ENCODE measurements at places on chromosomes 1 and 21.

GRCh38 chr1:217929213-217929885 is 298.2 kb downstream of the SPATA17 start:
- no peak for DNase-seq

- no peak for DNase-seq
Measured at GRCh38 chr1:33269621-33270020, 13.3 kb downstream of the ZNF362 start.

- no peak for DNase-seq
Measured at GRCh38 chr1:110756506-110756905, 81.8 kb upstream of the KCNA3 start.

- DNase-seq, result no peak
Measured at GRCh38 chr1:94239051-94239450, 1.7 kb upstream of the ARHGAP29 start.

- no peak for DNase-seq
Measured at GRCh38 chr1:149843431-149844041, 55.8 kb upstream of the BOLA1 start.

- DNase-seq, result no peak
Measured at GRCh38 chr1:214848101-214848500, 234.4 kb upstream of the KCNK2 start.

- no peak for DNase-seq
Measured at GRCh38 chr1:33036051-33036525, 595 bp downstream of the AK2 start.

GRCh38 chr1:45892068-45892785 is 88.8 kb downstream of the MAST2 start:
- DNase-seq, result no peak

- no peak for DNase-seq
Measured at GRCh38 chr1:193926956-193927355, 740.5 kb upstream of the B3GALT2 start.

DNA sequence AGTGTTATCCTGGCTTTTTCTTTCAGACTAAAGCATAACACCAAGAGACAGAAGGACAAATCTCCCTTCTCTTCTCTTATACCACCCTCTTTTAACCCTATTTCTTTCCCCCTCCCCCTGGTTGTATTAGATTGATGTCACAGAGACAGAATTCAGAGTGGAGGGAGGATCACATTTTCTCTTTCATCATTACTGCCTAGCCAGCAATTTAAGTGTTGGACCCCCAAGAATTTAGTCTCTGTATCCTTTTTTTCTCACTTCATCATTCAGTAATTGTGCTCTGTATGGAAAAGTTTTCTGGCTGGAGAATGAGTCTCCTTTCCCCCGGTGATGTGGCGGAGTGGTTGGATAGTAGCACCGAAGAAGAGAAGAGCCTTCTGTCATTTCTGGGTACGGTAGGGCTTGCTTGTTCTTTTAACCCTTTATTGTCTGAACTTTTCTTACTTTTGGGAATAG is 124.8 kb downstream of the CLEC20A start:
- no peak for DNase-seq

DNA sequence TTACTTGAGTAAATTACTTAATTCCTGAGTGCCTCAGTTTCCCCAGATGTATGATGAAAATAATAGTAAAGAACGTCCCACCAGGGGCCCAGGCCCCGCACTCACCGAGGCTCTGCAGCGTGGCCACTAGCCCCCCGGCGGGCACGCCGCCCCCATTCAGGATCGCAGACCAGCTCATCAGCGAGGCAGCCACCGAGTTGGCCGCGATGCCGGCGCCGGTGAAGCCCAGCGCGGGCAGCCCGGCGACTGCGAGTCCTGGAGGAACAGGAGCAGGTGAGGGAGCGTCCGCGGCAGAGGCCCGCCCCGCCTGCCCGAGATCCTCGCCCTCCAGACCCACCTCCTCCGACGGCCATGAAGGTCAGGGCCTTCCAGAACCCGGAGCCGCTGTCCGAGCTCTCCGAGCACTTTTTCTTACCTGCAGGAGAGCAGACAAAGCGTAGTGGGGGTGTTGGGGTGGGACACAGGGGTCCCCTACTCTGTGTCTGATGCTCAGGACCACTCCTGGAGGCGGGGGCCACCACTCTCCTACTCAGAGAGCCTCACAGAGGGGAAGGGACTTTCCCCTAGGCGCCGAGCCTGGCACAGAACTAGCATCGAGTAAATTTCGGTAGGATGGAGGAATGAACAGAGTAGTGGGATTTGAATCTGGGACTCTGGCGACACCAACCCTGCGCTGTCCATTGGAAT is 3.7 kb downstream of the IFI6 start:
- no peak for DNase-seq

GRCh38 chr1:4564051-4564450 is 90.4 kb upstream of the AJAP1 start:
- DNase-seq, result no peak

GRCh38 chr1:108841703-108842102 is 15.2 kb downstream of the AKNAD1 start:
- DNase-seq, result no peak

GRCh38 chr1:111967067-111967690 is 22.3 kb downstream of the KCND3 start:
- no peak for DNase-seq

DNA sequence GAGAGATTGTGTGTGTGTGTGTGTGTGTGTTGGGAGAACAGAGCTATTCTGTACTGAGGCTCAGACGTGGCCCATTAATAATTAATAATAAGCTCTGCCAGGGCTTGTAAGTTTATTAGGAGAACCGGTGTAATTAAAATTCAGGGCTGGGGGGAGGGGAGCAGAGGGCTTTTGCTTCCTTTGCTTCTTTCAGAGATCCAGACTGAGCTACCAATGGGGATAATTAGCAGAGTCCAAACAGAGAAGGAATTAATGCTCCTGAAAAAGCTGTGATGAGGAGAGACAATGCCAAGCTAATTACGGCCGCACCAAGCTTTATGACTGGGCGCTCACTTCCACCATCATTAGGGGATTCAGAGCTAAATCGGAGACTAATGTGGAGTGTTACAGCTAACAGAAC is 4.5 kb downstream of the SYT6 start:
- DNase-seq, result no peak

GRCh38 chr1:168636642-168637111 is 60.3 kb downstream of the XCL1 start:
- DNase-seq, result no peak

DNA sequence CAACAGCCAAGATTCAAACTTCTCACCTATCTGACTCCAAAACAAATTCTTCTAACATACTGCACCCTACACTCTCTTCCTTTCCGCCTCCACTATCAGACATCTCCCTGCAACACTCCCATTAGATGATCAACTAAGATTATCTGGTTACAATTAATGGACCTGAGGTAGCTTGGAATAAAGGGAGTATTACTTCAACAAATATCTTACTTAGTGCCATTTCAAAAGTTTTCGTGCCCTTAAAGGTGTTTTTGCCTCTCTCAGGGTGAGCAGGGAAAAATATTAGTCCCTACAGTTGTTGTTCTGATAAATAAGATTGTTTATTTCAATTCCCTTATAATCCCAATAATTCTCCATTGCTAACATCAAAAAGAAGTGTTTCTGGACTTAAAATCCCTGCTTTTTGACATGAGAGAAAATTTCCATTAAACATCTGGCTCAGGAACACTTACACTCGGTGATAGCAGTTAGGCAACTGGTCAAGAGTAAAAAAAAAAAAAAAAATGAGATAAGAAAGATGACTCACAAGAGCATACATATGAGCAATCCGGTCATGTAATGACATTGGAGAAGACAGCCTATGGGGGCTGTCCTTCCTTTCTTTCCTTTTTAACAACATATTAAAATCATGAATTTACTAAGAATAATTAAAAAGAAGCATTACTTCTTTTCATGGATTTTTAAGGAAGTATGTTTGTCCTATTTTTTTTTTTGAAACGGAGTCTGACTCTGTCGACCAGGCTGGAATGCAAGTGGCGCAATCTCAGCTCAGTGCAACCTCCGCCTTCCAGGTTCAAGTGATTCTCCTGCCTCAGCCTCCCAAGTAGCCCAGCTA is 7.6 kb downstream of the RSBN1 start:
- DNase-seq, result no peak

DNA sequence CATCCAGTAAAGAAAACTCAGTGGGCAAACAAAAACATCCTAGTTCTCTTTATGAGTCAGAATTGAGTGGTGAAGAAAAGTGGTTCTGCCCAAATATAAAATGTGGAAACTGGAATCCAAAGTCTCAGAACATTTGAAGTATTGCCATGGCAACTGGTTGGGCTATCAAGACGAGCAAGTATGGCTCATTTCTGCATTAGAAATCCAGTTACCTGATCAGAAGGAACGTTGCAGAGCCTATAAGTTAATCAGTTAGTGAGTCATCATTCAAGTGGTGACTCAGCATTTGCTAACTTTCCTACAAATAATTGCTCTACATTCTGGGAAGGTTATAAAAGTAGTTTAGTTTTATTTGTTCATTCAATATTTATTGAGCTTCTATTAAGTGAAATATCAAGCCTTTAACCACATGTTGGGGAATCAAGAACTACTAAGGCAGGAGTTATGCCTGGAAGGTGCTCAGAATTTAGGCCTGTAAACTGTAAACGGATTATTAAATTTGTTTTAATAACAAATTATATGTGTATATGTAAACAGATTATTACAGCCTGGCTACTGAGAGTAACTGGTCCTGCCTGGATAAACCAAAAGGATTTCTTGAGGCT is 104.3 kb downstream of the PAPPA2 start:
- DNase-seq, result no peak

DNA sequence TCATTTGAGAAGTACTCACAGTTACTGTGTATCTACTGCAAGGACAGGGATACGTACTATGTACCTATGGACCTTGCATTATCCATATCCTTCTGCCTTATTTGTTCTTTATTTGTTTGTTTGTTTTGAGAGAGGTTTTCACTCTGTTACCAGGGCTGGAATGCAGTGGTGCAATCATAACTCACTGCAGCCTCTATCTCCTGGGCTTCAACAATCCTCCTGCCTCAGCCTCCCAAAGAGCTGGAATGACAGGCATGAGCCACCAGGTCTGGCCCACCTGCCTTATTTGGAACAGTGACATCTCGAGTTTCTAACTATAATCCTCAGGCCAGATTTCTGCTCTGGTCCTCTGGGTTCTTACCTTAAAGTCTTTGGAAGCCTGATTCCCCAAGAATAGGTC is 395.5 kb upstream of the PKN2 start:
- no peak for DNase-seq

GRCh38 chr21:34080710-34081109 is 7.3 kb downstream of the MRPS6 start:
- DNase-seq, result no peak

DNA sequence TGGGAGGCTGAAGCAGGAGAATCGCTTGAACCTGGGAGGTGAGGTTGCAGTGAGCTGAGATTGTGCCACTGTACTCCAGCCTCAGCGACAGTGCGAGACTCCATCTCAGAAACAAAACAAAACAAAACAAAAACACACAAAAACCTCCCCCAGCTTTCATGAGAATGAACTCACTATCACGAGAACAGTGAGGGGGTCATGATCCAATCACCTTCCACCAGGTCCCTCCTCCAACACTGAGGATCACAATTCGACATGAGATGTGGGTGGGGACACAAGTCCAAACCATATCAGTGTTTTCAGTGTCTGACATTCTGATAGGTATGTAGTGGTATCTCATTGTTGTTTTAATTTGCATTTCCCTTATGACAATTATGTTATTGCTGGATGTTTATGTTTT is 31.5 kb upstream of the DYRK1A start:
- no peak for DNase-seq

DNA sequence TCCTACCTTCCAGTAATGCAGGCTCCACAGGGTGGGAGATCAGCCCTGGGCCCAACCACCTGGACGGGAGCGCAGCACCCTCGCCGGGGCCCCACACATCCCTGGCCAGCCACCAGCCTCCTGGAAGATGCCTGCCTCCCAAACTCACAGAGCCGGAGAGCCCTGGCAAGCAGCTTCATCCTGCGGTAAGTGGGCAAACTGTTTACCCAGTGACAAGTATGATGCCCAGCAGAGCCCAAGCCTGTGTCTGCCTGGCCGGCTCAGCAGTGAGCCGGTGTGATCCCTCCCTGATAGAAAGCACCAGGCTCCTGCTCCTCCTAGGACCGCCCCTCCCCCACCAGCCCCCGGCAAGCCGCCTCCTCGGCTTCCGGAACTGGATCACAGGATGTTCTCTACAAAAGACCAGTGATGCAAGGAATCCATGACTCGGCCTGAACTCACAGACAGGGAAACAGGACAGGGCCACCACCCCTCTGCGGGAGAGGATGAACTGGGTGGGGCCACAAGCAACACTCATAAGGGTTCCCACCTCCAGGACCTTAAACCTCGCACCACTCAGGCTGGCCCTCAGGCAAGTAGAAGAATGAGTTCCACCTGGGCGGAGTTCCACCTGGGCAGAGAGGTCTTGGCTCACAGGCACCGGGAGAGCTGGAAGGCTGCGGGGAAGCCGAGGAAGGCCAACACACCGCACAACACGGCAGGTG is 7.9 kb downstream of the ACOT7 start:
- DNase-seq, result no peak

- DNase-seq, result no peak
Measured at GRCh38 chr21:33908760-33909159, 6.8 kb downstream of the ATP5PO start.

DNA sequence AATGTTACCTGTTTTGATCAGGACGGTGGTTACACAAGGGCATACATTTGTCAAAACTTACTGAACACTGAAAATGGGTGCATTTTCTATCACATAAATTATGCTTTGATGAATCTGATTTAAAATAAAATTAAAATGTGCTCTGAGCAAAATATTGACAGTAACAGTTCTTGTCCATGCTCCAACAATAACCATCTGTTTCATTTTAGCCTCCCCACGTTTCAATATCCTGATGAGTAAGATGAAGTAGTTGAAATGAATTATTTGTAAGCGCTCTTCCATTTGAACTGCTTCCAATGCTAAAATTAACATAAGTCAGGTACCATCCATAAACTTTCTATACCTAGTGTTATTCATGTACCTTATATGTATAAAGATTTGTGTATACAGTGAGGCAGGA is 365.4 kb downstream of the LTN1 start:
- no peak for DNase-seq

GRCh38 chr1:2946999-2947690 is 74.1 kb upstream of the ACTRT2 start:
- no peak for DNase-seq

DNA sequence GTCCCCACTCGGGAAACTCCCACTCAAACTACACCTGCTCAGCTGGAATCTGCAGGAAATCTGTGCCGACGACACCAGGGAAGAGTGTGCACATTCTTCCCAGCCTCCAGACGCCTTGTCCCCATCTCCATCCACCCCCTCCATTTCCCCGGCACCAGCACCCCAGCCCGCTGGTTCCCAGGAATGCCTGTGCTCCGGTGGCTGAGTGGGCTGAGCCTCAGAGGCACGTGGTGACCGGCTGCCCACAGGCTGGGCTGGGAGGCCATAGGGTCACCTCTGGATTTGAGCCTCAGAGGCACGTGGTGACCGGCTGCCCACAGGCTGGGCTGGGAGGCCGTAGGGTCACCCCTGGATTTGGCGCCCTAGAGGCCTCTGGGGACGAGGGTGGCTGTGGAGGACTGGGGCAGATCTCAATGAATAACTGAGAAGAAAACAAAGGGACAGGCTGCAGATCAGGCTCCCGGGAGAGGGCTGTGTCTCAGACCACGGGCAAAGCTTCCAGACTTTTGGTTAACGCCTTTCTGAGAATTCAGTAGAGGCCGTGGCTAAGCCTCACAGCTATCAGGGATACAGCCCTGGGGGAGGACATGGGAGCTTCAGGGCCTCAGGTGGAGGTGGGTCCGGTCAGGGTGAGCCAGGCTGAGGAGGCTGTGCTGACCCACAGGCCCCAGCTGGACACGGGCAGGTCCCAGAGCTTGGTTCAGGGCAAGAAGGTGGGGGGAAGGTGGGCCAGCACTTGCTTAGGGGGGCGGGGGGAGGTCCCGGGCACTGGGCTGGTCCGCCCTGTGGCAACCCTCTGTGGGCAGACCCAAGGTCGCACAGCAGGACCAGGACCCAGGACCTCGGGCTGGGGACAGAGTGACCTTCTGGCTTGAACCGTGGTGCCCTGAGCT is 17.3 kb upstream of the TTLL10 start:
- DNase-seq, result no peak
